PC-9 (cell line): ENCODE measurements at places on chromosomes 16 and 17. TPM values are rescaled to one million over a fixed set of nuclear protein-coding genes. Genes with fewer than 3 reads are reported as not detected.

GRCh38 chr16:14354561-14355351 lies 275.3 kb downstream of the PARN start:
- DNase-seq = no peak

DNA sequence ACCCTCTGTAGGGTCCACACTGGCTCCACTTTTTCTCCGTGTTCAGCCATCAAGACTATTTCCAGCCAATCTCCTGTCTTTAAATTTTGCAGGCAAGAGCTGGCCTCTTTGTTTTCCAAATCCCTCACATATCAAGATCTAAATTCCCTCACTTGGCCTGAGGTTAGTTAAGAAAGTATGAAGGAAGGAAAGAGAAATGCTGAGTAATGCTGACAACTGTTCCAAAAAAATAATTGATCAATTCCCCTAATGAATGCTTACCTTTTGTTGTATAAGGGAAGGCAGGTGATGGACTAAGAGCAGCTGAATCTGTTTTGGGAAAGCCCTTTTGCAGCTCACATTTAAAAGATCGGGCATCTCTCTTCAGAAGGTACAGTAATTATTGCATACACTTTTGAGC lies 105.1 kb upstream of the KCNJ16 start:
- DNase-seq = no peak

GRCh38 chr17:77726549-77727006 lies 231.9 kb upstream of the TNRC6C start:
- no peak for DNase-seq

The CCL1 gene
- total RNA-seq = not detected in 2 replicates

GRCh38 chr16:30805370-30806169 lies 18.6 kb upstream of the ZNF629 start:
- DNase-seq = peak; percentile 87

GRCh38 chr16:55834049-55834448 lies 1.2 kb upstream of the CES1 start:
- DNase-seq = no peak

The PPY gene
- total RNA-seq = not detected in 2 replicates

- no peak for DNase-seq
Observed at GRCh38 chr17:6797718-6798351, 21.8 kb downstream of the FBXO39 start.

The ZNF385C gene
- total RNA-seq = 1.7 and 2.1 TPM in 2 replicates
